ENCODE measurements at places on chromosomes 7 and 10.

DNA sequence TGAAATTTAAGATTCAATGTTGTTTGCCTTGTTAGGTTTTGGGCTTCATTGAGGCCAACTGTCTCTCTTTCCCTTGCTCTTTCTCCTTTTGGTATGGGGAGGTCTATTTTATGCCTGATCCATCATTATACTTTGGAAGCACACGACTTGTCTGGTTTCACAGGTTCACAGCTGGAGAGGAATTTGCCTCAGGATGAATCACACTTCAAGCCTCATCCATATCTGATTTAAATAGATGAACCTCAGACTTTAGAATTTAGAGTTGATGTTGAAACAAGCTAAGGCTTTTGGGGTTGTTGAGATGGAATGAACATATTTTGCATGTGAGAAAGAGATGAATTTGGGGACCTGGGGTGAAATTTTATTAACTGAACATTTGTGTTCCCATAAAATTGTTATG, 150.5 kb upstream of the IGFBP3 start:
- no peak for DNase-seq

- DNase-seq: peak; percentile 40
These were observed 15.5 kb downstream of the TUBGCP2 start for GRCh38 chr10:133292919-133293809.

DNA sequence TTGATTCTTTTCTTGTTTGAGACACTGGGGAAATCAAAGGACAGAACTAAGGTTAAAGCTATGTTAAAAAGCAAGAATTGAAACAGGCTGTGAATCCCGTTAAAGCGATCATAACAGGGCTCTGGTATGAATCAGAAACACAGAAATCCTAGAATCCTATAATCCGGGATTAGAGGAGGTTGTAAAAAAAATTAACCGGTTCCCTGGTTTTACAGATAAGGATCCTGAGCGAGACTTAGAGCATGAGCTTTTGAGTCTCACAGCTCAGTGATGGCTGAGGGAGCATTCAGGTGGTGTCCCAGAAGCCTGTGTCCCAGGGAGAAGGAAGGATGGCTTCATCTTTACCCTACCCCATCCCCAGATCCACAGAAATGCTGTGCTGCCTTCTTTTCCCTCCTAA, 461.3 kb downstream of the PAXIP1 start:
- no peak for DNase-seq

DNA sequence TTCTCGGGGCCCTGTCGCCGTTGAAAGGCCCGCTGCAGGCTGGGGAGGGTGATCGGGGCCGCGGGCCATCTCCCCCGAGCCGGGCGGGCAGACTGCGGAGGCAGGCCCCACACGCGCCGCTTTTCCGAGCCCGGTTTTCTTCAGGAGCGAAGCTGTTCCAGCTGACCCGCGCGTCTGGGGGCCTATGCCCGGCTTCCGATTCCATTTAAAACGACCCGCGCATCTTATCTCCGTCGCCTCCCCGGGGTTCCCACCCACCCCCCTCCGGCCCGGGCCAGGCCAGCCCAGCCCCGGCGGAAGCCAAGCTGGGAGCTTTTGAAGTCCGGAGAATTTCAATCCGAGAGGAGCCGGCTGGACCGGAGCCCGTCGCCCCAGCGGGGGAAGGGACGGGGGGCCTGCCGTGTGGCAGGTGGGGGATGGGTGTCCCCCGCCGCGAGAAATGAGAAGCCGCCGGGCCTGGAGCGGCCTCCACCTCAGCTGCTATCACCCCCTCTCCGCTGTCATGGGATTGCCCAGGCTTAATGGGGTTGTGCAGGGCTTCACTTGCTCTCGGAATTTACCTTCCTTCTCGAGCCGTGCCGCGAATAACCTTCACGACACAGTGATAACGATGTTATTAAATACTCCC, 3.1 kb upstream of the EVX1 start:
- no peak for DNase-seq

- no peak for DNase-seq
These were observed 7.8 kb downstream of the KCND2 start for GRCh38 chr7:120280743-120281142.

- DNase-seq: no peak
These were observed 6.7 kb upstream of the GRIFIN start for GRCh38 chr7:2482725-2483451.

DNA sequence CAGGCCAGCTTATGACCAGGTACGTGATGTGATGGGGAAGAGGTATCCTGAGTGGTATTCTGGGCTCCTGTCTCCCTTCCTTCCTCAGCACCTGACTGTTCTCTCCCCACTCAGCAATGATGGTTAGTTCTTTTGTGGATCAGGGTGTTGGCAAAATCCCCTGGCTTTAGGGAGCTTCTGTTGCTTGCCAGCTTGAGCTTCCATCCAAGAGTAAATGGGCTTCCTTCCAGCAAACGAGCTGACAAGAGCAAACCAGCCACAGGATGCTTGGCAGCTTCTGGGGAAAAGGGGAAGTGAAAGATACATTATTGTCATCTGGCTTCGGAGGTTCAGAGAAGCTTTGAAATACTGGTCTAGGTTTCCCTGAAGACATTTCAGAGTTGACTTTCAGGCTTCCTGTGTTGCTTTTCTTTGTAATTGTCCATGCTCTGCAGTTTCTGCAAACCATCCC, 5.2 kb downstream of the DUSP5 start:
- DNase-seq: peak; percentile 60

- DNase-seq: no peak
These were observed 54.7 kb upstream of the NPTX2 start for GRCh38 chr7:98562381-98562823.

GRCh38 chr10:119222537-119222936, 15.2 kb downstream of the GRK5 start:
- no peak for DNase-seq

DNA sequence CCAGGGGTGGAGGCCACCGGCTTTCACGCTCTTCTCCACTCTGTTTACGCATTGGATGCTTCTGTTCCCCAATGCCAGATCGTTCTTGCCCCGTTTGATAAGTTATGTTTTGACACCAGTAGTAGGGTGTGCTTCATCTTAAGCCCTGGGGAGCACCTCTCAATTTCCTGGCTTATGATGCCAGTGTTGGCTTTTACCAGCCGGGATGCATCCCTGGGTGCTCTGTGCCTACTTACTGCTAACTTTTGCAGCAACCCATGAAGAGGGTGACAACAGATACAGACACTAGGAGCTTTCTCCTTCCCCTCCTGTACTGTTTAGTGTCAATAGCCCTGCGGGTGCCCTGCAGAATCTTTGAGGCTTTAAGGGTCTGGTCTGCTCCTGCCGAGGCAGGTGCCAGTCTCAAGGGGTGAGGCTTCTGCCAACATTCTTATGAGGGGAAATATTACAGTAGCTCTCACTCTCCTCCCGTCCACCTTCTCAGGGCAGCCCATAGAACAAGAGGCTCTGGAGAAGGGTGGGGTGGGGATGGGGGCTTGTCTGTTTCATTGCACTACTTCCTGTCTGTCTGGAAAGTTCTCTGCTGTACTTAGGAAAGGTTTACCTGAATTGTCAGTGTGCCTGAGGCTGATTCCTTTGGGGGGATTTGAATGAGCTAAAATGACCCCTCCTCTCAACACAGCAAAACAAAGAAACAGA, 23.3 kb downstream of the ADCY1 start:
- no peak for DNase-seq

DNA sequence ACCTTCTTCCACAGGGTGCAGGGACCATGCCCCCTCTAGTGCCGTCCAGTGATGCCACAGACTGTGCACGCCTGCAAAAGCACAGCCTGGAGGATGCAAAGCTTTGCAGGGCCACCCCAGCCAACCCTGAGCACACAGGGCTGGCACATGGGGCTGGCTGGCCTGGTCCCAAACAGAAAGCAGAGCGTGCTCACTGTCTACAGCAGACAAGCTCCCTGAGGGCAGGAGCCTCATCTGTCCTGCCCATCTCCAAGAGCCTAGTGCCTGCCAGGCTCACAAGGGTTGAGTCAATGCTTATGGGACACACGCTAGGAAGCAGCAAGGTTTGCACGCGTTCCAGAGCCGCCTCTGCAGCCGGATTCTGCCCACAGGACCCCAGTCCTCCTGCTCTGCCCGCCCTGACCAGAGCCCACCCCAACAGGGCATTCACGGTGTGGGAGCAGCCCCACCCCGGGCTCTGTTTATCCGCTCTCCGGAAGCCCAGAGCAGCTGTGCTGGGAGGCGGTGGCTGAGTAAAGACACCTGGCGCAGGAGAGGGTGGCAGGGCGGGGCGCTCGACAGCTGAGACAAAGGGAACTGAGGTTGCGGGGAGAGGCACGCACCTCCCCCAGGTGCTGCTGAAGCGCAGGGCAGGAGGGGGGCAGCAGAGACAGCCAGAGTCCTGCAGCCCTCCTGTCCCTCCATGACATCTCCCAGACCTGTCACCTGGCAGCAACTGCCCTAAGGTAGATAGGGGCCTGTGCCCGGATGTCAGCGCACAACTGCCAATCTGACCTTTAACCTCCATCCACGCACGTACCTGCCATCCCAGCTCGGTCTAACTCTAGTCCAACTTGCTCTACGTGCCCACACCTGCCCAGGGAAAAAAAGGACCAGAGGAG, 4.3 kb downstream of the KCNH2 start:
- DNase-seq: peak; percentile 33

DNA sequence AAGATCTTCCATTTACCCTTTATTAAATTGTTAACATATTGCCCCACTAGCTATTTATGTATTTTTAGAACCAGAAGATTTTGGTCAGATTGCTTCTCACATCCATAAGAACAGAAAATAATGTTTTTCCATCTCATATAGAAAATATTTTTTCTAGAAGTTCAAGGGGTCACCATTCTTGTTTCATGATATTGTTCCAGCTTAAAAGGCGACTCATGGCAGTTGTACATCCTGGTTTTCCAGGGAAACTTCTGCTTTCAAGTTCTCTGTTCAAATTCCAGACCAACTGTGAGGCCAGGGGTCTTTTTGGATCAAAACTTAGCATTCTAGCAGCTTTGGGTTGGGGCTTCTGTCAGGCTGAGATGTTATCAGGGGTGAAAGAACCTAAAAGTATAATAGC, 84.4 kb downstream of the LRRC4 start:
- DNase-seq: no peak

- DNase-seq: peak; percentile 56
These were observed 486 bp downstream of the CACNA2D1 start for GRCh38 chr7:82443036-82443546.

DNA sequence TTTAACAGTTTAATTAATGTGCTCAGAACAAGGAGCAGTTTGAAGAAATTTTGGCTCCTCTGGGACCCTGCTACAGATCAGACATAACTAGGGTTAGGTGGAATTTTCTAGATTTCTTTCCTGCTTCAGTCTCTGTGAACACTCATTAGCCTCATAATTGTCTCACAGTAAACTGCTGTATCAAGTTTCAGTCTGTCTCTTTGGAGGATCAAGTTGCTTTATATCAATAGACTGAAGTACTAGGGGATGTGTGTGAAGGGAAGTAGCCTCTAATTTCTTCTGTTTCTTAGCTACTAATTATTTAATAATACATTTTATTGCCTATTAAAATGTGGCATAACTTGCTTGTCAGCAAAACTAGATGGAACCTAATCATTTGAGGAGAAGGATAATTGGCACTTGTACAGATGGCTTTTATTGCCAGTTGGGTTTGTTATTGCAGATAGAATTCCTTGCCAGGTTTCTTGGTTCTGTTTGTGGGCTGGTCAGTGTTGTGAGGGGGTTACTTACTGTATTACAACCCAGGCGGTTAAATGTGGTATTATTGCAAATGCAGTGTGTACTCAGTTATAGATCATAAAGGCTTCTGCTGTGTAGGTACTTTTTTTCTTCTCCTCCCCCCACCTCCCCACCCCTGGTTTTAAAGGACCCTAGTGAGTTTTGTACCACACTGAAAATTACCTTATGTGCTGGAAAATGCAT, 758.0 kb downstream of the AUTS2 start:
- no peak for DNase-seq

DNA sequence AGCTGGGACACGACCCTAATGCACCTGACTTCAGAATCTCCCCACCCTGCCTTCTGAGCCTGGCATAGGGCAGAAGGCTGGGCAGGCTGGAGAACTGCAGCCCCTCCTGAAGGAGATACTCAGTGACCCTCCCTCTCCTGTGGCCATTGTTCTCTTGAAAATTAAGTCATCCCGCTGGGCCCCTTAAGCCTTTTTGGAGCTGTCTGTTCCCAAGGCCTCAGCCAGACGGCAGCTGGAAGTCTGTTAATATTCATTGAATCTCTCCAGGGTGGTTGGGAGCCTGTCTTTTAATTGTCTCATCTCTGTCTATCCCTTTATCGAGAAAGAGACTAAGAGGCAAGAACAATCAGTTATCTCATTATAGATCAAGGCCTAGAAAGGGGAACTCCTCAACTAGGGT, 118.1 kb upstream of the PCBD1 start:
- DNase-seq: no peak

DNA sequence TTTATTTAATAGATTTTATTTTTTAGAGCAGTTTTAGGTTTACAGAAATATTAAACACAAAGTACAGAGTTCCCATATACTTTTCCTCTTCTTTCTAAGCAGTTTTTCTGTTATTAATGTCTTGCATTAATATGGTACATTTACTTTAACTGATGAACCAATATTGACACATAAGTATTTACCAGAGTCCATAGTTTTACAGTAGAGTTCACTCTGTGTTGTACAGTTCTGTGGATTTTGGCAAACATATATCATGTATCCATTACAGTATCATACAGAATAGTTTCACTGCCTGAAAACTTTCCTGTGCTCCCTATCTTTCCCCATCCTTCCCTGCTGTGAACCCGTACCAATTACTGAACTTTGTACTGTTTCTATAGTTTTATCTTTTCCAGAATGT, 55.3 kb downstream of the EXOC6 start:
- DNase-seq: no peak
